Iris pigment epithelial cell (primary cell): ENCODE measurements at places on chromosomes 4 and X.

DNA sequence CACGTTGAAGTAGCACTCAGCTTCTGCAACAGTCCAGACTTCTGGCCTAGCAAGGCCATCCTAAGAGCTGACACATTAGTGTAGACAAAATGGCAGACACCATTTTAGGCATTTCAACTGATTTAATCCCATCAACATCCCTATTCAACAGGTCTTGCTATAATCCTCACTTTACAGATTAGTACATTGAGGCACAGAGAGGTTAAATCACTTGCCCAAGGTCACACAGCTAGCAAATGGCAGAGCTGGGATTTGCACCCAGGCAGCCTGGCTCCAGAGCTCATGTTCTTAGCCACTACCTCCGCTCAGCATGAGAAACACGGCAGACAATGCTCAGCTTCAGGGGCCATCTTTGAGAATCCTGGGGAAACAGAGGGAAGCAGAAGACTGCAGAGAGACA is 107.9 kb upstream of the TRIM2 start:
- no peak for DNase-seq

GRCh38 chr4:87087420-87087819 is 133.0 kb downstream of the KLHL8 start:
- DNase-seq, result no peak

DNA sequence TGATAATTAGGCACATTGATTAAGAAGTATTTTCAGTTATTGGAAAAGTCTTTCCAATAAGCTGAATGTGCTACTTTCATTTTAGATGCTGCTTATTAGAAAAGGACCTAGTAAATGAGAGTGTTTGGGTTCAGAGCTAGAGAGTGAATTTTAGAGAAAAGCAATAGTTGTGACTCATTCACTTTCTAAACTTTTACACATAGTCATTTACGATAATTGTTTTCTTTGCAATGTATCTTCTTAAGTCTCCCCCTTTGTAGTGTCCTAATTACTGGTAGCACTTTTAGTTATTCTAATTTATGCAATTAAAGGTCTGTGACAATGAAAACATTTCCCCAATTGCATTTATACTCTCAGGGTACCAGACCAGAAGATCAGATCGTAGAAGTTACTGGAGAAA is 1.3 kb downstream of the IL21 start:
- no peak for DNase-seq

GRCh38 chrX:134821370-134821769 is 163.1 kb upstream of the PLAC1 start:
- peak; percentile 31 for DNase-seq

DNA sequence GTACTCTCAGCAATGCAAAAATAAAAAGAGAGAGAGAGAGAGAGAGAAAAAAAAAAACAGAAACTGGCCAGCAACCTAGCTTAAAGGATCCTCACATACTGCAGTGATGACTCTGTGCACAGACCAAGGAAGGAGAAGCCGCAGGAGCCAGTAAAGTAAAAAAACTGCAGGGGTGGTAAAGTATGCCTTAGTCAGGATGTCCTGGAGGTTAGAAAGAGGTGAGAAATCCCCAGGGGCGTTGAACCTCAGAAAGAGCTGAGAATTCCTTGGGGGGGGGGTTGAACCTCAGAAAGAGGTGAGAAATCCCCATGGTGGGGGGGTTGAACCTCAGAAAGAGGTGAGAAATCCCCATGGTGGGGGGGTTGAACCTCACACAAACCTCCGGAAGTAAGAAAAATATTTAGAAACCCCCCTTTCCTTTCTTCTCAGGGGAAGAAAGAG is 48.0 kb downstream of the MAGEA9 start:
- DNase-seq, result peak; percentile 53

DNA sequence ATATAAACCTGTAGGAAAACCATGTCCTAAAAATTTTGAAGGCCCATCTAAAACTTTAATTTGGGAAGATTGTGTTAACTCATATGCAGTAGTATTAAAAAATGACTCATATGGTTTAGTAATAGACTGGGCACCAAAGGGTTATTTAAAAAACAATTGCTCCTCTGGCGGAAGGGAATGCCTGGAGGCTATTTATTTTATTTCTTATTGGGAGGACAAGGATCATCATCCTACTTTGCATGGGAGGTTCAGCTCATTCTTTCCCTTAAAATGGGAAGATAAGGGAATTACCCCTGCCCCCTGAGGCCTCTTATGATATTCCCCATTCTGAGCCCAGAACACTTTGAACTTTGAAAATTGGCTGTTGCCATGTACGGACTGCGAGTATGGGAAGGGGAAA is 29.7 kb upstream of the MGST2 start:
- DNase-seq, result no peak

DNA sequence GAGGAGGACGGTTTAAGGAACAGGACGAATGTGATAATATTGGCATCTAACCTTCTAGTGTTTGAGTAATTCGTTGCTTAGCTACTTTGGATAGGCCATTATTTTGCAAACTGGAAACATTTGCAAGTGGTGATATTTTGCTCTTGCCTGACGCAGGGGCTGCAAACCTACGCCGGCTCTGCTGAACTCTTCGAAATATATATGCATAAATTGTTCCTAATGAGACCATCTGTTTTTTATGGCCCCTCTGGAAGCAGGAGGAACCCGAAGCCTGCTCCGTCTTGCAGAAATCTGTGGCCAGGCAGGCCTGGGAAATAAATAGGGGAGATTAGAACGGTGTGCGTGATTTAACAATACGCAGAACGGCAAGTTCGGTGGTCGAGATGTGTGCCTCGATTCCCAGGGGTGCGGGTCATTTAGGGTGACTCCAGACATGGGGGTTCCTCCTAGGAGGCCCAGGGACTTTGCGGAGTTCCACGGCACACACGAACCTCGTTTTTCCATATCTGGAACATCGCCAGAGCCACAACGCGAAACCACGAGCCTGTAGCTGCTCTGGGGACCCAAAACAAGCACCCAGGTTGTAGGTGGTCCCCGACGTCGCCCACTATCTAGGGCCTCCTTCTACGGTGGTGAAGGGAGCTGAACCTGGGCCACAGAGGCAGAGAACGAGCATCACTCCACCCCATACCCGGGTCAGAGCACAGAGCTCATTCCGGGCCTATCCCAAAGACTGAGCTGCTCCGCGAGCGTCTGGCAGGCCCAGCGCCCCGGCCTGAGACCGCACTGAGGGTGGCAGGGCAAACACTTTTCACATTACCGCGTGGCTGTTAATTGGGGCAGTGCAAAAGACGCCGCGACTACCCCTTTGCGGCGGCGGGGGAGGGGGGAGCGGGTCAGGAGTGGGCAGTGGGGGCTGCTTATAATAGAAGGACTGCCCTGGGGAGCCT is 89.7 kb downstream of the BCOR start:
- DNase-seq, result no peak

DNA sequence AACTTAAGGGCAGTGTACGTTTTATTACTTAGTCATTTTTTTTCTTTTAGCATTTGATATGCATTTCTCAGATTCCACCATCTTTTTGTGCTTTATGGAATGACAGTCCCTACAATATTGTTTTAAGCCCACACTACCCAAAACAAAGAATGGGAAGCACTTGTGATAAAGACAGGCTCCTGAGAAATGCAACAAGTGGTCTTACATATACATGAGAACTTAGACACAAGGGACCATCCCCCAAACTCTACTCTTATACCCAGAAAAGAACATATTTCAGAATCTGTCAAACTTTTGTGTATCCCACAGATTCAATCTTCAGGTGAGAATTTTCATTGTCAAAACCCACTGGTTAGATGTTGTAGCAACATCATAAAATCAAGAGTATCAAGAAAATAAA is 491.1 kb downstream of the AFF2 start:
- DNase-seq, result no peak

DNA sequence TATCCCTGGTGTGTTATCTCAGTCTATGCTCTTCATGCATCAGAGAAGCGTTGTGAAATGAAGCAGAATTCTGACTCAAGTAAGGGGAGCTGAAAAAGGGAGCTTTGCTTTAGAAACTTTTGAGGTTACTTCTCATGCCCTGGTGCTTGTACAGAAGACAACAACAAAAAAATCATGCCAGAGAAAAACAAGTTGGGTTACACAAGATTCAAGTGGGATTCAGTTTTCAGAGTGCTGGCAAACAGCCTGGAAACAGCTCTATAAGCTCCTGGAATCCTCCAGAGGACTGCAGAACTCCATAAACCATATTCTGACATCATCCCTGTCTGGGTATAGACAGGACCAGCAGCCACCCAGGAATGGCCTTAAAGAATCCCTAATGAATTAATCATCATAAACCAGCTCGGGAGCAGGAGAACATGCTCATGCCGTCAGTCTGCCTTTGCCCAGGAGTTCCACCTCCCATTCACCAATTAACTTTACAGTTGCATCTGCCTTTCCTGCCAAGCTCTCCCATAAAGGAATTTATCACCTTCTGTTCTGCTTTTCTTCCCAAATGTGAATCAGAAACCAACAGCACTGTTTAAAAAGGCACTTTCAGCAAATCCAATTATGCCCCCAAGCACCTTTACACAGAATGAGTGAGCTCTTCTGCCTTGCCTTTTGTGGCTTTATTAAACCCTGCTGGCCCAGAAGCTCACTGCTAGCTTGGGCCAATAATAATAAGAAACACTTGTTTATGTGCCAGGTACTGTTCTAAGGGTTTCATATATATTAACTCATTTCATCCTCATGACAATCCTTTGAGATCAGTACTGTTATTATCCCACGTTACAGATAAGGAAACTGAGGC is 54.5 kb upstream of the FBXW7 start:
- DNase-seq, result peak; percentile 98

- DNase-seq, result no peak
Observed at GRCh38 chrX:13088156-13088487, 43.7 kb upstream of the FAM9C start.

GRCh38 chrX:136047969-136048368 is 62.7 kb downstream of the SLC9A6 start:
- DNase-seq, result peak; percentile 59

- no peak for DNase-seq
Observed at GRCh38 chr4:186485150-186485549, 70.2 kb downstream of the MTNR1A start.

GRCh38 chr4:36056136-36056535 is 188.2 kb downstream of the ARAP2 start:
- DNase-seq, result no peak

DNA sequence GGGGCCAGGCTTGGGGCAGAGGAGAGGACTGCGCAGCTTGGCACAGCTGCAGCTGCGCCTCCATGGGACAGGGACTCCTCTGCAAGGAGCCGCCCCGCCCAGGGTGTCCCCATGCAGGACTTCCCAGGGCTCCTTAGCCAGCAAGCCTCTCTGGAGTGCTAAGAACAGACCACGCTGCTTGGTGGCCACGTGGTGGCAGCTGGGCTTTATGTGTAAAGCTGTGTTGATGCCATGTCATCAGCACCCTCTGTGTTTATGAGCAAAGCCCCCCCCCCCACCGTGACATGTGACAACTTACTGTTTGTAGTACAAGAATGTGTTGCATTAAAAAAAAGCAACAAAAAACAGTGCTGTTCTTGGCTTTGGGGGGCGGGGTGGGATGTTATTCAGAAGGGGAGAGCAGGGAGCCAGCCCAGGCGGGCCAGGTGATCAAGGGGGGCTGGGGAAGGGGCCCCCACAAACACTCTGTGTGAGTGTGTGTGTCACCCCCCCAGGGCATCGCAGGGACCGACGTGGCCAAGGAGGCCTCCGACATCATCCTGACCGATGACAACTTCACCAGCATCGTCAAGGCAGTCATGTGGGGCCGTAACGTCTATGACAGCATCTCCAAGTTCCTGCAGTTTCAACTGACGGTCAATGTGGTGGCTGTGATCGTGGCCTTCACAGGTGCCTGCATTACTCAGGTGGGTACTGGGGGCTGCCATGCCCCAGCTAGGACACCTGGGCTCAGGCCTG is 40.3 kb downstream of the ATP2B3 start:
- no peak for DNase-seq

GRCh38 chr4:122476126-122476525 is 19.6 kb upstream of the IL2 start:
- no peak for DNase-seq

GRCh38 chrX:4253092-4253491 is 539.6 kb upstream of the PRKX start:
- no peak for DNase-seq
